Smooth muscle cell of trachea (primary cell): ENCODE measurements at places on chromosomes 11 and 22. TPM values are rescaled to one million over a fixed set of nuclear protein-coding genes. Genes with fewer than 3 reads are reported as not detected.

WT1 gene
- total RNA-seq: not detected in 2 replicates

SLC22A9 gene
- total RNA-seq: not detected in 2 replicates

SAA1 gene
- total RNA-seq: not detected in 2 replicates

GRK3 gene
- total RNA-seq: 0.83 and 2.5 TPM in 2 replicates

LSP1 gene
- total RNA-seq: 3.2 and 19.0 TPM in 2 replicates

IRAG1 gene
- 7.0 and 28.8 TPM in 2 replicates for total RNA-seq

SCUBE2 gene
- 1.5 and 2.2 TPM in 2 replicates for total RNA-seq

NDUFV1 gene
- total RNA-seq: 226 and 257 TPM in 2 replicates

STIM1 gene
- 31.0 and 44.7 TPM in 2 replicates for total RNA-seq

TMPRSS5 gene
- total RNA-seq: under 0.01 and 0.17 TPM in 2 replicates
